ENCODE measurements at places on chromosomes 11 and 22.

DNA sequence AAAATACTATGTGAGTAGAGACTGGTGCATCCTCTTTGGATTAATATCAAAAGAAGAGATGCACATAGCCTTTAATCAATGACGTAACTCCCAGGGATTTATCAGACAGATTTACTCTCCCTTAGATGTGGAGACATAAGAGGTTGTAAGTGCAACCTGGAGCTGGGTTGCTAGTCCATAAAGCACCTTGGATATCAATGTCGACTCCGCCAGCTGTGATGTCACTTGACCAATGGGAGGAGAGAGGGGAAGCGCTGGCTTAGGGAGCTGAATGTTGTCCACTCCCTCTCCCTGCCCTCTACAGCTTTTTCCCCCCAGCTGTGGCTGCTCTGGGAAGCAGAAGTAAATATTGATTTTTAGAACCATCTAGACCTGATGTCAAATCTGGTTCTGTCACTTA, 28.9 kb upstream of the TMEM86A start:
- no peak for DNase-seq

GRCh38 chr11:3162410-3163240, 2.5 kb downstream of the OSBPL5 start:
- DNase-seq, result no peak

DNA sequence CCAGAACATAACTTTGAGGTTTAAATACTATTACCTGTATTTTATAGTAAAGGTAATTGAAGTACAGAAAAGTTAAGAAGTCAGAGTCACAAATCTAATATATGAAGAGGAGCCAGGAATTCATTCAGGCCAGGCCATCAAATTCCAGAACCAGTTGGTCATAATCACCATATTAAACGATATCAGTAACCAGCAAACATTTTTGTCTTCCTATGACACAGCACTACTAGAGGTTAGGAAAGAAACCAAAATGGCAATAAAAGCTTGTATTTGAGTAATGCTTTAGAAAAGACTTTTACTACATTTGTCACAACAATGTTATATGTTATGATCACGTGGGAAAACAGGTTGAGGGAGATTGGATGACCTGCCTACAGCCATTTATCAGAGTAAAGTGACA, 62.2 kb downstream of the DKK3 start:
- DNase-seq, result no peak

DNA sequence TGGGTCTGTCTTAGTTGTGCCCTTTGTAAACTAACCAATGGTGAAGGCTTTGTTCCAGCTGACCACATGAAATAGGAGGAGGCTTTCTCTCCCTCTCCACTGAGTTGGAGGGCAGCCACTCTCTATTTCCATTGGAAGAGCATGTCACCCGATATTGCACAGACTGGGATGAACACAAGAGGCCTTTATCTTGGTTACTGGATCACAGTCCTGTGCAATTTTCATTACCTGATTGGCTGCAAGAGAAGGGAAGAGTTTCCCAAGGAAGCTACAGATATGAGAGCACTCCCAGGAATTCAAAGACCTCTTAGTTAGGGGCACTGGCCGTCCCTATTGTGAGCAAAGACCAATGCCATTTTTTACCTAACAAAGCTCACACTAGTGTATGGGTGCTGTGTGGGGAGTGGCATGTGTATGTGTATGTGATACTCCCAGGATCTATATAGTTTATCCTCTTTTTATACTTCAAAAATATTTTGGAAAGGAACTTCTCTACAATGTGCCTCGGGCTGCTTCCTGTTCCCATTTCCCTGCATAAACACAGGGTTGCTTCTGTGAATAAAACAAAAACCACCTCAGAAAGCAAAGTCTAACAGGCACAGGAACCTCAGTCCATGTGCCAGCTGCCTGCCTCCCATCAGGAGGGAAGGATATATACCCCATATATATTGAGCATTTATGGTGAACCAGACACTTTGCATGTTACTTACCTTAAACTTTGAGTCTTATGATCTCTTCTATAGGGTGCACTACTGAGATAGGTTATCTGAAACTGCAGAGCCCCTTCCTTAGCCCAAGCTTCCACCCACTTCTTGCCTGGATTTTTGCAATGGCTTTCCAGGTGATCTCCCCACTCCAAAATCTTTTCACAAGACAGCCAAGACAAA, 126.5 kb downstream of the RASSF10 start:
- DNase-seq, result no peak

DNA sequence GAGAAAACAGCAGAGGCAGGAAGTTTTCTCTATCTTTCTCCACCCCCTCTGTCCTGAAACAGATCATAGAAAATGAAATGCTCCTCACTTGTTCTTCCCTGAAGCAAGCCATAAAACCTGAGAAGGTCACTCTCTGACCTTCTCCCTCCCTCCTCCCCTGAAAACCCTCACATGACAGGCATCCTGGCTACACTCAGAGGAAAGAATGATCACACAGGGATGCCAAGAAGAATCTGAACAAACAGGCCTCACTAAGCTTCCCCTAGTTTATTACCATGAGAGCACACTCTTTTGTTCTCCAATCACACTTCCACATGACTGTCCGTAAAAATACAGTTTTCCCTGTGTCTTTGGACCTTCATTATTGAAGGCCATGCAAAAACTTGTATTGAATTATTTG, 300.1 kb downstream of the BUD13 start:
- no peak for DNase-seq

- DNase-seq, result no peak
Measured at GRCh38 chr11:84740050-84740449, 887.1 kb downstream of the DLG2 start.

- DNase-seq, result no peak
Measured at GRCh38 chr11:73306977-73307322, 1.1 kb upstream of the ARHGEF17 start.

DNA sequence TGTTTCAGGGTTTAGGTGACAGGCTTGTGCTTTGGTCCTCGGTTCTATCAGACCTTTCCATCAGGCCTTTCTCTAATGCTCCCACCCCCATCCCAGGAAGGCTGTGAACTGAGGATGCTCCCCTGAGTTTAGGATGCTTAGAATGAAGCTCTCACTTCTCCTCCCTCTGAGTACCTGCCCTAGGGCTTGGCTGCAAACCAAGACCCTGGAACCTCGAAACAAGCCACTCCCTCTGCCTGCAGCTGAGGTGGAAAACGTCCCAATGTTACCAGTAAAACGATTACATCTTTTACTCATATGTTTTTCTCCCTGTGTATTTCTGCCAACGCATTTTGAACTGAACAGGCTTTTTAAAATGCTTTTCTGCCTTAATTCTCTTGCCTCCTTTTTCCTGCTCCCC, 54.5 kb upstream of the BMAL1 start:
- no peak for DNase-seq

DNA sequence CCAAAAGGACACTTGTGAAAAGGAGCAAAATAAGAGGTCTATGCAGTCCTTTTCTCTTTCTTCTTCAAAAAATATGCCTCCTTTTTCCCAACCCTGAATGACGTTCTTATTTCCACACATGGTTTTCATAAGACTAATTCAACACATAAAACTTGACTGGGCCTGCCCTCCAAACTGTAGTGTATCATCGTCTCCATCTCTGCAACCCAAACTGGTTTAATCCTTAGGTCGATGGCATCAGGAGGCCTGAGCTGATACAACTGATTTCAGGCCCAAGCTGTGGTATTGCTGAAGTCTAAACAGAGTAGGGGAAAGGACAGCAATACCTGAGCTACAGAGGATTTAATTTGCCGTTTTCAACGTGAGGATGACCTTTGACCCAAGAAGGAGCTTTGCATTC, 130.0 kb upstream of the MTNR1B start:
- DNase-seq, result no peak

DNA sequence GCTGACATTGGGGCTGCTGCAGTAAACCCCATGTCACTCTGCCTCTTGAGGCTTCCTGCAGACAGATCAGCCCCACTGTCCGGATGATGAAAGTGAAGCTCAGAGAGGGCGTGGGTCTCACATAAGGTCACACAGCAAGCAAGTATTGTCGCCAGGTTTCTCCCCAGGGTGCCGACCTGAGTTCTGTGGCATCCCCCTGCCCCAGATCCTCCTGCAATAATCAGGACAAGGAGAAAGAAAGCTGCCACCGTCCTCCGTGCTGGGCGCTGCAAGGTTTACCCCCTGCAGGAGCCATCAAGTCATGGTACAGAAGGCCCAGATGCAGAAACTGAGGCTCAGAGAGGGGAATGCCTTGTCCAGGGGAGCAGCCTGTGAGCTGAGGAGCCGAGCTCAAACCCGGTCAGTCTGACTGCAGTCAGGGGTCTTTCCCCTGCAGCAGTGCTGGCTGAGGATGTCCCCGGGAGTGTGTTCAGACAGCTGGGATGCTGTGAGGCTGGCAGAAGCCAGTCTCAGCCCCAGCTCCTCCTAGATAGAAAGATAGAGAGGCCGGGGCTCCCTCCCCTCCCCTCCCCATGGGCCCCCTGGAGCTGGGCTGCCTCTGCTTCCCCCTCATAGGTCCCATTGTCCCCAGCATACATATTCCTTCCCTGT, 13.2 kb downstream of the EMID1 start:
- DNase-seq, result no peak

GRCh38 chr22:50298937-50299784, 8.3 kb downstream of the PLXNB2 start:
- DNase-seq, result no peak

GRCh38 chr22:24271386-24271854, 789 bp downstream of the SPECC1L start:
- DNase-seq, result no peak

GRCh38 chr22:27730641-27731433, 70.7 kb downstream of the MN1 start:
- DNase-seq, result no peak

GRCh38 chr11:92770981-92771380, 198.5 kb upstream of the MTNR1B start:
- DNase-seq, result no peak

GRCh38 chr11:5992150-5992549, 5.4 kb upstream of the OR52L1 start:
- no peak for DNase-seq

GRCh38 chr11:82906236-82906635, 4.7 kb downstream of the DDIAS start:
- DNase-seq, result no peak

GRCh38 chr11:9529334-9529650, 44.2 kb upstream of the WEE1 start:
- no peak for DNase-seq

- no peak for DNase-seq
Measured at GRCh38 chr11:67606093-67606491, 644 bp upstream of the NDUFV1 start.

GRCh38 chr11:134037046-134037908, 31.6 kb upstream of the JAM3 start:
- DNase-seq, result peak; percentile 19

- no peak for DNase-seq
Measured at GRCh38 chr11:118790357-118791110, 430 bp downstream of the DDX6 start.

GRCh38 chr11:109416601-109417000, 5.4 kb upstream of the C11orf87 start:
- no peak for DNase-seq

DNA sequence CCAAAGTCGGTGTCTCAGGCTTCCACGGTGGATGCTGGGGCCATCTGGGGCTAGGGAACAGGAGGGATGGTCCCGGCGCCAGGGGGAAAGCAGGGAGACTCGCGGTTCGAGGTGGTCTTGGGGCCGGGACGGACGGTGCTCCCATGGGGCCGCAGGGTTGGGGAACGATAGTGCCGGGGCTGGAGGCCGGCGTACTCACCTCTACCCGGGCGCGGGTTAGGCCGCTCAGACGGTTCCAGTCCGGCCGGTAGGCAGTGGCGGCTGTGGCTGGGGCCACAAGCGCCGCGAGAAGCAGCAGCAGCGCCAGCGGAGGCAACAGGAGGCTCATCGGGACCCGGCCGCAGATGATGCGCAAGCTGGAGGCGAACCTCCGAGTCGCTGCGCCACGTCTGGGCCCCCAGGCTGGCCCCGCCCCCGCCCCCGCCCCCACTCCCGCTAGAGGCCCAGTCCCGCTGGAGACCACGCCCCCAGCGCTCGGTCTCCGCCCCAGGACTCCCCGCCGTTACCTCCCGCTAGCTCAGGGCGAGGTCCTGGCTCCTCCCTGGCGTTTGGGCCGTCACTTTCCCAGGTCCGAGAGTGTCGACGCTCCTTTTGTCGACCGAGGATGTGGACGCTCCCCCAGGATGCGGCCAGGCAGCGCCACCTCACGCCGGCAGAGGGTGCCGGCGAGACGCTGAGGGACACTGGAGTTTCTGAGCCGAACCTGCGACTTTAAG, at the start of gene SELENOM:
TSS of gene SELENOM (minus strand) at position 391 of the 716 bp plus-strand sequence. CDS start at position 328, 63 bp downstream.
- DNase-seq, result peak; percentile 76

GRCh38 chr11:73990730-73991129, 8.1 kb upstream of the UCP2 start:
- DNase-seq, result no peak

- no peak for DNase-seq
Measured at GRCh38 chr11:29989174-29989970, 27.5 kb downstream of the KCNA4 start.

DNA sequence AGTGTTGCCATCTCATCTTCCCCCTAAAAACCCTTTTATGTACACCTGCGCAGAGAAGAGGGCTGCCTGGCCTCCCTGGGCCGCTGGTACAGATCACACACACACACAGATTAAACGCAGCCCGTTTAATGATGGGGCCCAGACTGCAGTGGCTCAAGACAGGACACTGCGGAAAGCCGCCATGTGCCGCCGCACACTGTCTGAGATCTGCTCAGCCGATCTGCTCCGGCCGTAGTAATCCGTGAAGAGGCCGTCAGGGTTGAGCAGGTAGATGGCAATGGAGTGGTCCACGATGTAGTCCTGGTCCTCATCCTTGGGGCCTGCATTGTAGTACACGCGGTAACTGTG, 2.0 kb downstream of the SCO2 start:
- no peak for DNase-seq

DNA sequence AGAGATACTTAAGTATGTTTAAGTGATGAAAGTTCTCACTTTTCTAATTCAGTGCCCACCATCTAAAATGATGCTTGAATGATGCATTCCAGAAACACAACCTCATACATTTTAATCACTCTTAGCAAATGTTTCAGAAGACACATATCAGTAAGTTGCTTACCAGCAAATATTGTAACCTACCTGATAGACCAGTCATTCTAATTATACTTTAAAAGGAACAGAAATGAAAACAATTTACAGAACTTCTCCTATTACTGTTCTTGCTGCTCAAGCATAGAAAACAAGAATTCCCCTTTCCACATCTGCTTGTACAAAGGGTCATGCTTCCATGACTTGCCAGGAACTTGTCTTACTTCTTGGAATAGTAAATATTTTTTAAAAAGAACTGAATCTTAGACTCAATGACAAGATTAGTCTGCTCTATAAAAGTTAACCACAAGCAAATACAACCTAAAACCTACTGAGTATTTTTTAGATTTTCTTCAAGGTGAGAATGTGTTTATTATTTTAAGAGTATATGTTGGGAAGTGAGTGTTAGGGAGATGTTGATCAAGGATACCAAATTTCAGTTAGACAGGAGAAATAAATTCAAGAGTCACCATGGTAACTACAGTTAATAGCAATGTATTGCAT, 82.0 kb upstream of the SC5D start:
- DNase-seq, result no peak

GRCh38 chr22:32961497-32961896, 96.7 kb downstream of the SYN3 start:
- DNase-seq, result no peak

GRCh38 chr11:132032555-132032954, 662.1 kb downstream of the NTM start:
- DNase-seq, result no peak

- no peak for DNase-seq
Measured at GRCh38 chr22:29205594-29206371, at the start of gene EMID1. TSS of gene EMID1 (plus strand) at chr22:29205896. CDS start at chr22:29206039, 143 bp downstream.

GRCh38 chr22:47287516-47287915, 525.1 kb downstream of the TBC1D22A start:
- DNase-seq, result no peak

All from stimulated activated CD4-positive, alpha-beta T cell treated with anti-CD3 and anti-CD28 coated beads, Interleukin-1b, Interleukin-23, amount 100 ng/mL, for 24 hours (primary cell).